ENCODE measurements at places on chromosomes 1 and 21.
A peak's percentile ranks its signal among the peaks of the same experiment; 100 is the strongest.

DNA sequence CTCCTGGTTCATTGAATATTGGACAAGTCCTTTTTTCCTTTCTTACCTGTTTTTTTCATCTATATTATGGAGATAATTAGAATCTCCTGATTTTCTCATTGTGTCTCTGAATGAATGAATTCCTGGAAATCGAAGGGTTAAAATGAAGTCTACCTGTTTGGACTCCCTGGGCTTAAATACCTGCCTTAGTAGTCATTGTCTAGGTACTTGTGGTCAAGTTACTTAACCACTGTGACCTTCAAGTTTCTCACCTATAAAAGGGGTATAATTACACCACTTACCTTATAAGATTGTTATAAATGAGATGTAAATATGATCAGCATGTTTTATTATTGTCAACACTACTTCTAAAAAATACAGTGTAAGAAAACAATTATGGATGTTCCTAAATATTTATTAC is 9.0 kb upstream of the TBX19 start:
- no peak for DNase-seq

- DNase-seq: no peak
Measured at GRCh38 chr1:54080598-54081049, 27.2 kb downstream of the TCEANC2 start.

DNA sequence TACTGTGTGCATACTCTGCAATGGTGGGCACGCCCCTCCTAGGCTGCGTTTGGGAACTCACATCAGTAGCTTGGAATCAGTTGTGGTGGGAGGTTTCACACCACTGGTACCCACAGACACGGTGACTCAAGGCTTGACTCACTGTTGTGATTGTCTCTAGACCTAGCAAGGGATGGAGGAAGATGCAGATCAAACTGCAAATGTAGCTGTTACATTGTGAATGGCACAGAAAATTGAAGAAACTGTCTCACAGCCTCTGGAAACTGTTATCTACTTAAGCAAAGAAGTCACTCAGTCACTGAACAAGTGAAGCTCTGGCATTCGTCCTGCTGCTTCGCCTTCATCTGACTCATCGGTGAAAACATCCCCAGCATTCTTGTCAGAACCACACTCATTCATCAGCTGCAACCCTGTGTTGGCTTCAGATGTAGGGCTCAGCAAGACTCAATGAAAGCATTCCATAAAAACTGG is 59.5 kb downstream of the POFUT2 start:
- DNase-seq: no peak

GRCh38 chr1:193356249-193356648 is 169.8 kb upstream of the B3GALT2 start:
- DNase-seq: no peak

GRCh38 chr21:46124926-46125845 is 27.3 kb downstream of the COL6A2 start:
- no peak for DNase-seq

- peak; percentile 99 for DNase-seq
Measured at GRCh38 chr1:86788300-86789206, 84.2 kb downstream of the SH3GLB1 start.

GRCh38 chr1:194068446-194069167 is 882.2 kb upstream of the B3GALT2 start:
- no peak for DNase-seq

GRCh38 chr1:67749844-67750690 is 65.1 kb downstream of the GADD45A start:
- no peak for DNase-seq

GRCh38 chr1:86846164-86846647 is 67.7 kb downstream of the SELENOF start:
- DNase-seq: peak; percentile 72

- DNase-seq: peak; percentile 71
Measured at GRCh38 chr1:200558866-200559459, 61.6 kb downstream of the KIF14 start.

- DNase-seq: no peak
Measured at GRCh38 chr1:55635856-55636255, 420.7 kb upstream of the USP24 start.

DNA sequence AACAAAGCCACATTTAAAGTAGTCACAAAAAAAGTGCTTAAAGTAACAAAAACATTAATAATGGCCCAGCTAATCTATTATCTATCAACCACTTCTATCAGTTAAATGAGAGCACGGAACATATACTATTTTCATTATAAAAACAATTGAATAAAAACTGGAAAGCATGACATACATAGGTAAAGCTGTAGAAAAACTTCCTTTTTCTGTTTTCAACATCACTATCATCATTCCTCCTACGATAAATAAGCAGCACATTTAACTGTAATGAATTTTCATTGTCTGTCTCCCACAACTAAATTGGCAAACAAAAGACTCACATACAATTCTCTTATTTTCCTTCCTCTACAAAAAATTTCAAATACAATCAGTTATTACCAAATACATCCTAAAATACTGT is 96.4 kb upstream of the DPH5 start:
- DNase-seq: no peak

DNA sequence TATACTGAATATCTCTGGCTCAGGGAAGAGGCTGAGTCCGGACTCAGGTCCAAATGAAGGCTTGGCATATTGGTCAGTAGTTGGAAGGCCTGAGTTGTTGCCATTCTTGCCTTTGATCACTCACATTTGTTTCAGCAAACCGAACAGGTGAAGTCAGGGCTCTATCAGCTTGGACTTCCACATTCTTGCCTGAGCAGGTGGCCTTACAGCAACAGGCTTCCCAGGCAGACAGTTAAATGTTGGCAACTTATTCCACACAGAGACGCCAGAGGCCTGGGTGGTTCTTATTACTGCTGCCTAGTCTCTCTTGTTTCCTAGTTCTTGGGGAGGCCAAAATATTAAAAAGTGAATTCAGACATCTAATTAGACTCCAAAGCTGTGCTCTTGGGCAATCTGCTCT is 36.6 kb downstream of the XCL2 start:
- DNase-seq: no peak

DNA sequence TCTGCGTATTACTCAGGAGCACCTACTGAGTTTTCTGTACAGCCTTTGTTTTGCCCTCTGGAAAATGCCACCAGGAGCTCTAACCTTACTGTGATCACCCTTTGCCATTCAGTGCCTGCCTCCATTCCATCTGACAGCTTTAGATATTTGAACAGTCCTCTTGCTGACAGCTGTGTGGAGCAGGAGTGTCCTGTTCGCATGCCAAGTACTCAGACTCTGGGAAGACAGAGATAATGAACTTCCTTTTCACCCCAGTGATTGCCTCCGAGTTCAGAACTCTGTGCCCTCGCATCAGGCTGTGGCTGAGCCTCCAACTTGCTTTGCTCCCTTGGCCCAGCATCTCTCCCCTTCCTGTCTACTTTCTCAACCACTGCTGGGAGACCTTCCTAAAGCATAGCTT is 74.0 kb downstream of the CACNA1E start:
- DNase-seq: no peak
